ENCODE measurements at places on chromosomes 7 and 10. TPM values are rescaled to one million over a fixed set of nuclear protein-coding genes. Genes with fewer than 3 reads are reported as not detected.

Gene GPR15LG
- total RNA-seq: not detected

DNA sequence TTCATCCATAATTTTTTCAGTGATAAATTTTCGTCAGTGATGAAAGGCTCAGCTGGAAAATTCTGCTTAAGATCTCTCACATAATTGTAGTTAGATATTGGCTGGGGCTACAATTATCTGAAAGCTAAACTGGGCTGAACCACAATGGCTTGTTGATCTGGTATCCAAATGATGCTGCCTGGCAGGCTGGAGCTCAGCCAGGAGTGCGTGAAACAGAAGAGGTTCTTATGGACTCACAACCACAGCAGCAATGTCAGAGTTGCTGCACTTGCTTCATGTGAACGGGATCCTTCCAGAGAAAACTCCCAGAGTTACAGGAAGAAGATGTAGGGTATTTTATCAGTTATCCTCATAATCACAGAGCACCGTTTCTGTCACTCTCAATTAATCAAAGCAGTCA, 533.2 kb upstream of the POM121L12 start:
- no peak for DNase-seq

GRCh38 chr10:3263082-3263481, 90.5 kb upstream of the PITRM1 start:
- no peak for DNase-seq

DNA sequence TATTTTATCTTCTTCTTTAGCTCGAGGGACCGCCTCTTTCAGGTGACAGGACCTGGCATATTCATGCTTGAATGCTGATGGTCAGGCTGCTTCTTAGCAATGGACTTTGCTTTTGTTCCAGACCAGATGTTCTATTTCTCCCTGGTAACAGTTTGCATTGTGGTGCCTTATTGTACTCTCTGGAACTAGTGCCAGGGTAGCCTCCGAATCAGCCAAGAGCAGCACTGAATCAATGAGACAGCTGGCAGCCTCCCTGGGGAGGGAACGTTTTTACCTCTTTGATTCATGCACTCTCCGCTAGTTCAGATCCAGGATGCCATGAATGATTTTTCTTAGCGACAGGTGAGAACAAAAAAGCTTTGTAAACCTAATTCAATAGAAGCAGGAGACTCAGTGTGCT, 54.1 kb upstream of the NXPH1 start:
- DNase-seq: no peak

DNA sequence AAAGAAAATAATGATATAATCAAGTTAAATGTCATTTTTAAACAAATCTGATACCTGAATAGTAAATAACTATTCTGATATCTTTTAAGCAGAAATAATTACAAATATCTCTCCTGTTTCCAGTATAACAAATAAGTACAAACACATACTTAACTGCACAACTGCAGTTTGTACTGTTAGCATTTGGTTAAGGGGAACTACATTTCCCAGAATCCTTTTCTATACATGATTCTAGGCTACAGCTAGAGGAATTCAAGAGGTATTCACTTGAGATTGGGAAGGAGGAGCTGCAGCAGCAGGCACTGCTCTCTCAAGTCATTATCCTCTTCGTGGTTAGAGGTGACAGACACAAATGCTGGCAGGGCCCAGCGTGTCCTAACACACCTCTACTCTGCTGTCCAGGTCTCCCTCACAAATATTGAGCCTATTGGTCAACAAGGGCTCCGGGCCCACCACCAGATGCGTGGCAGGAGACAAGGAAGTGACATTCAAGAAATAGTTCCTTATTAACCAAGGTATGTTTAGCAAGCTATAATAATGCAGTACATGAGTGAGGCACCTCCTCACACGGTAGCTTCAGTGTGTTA, 255.1 kb upstream of the MKLN1 start:
- DNase-seq: no peak

- DNase-seq: peak; percentile 70
Measured at GRCh38 chr7:107659666-107660065, 962 bp upstream of the SLC26A4 start.

DNA sequence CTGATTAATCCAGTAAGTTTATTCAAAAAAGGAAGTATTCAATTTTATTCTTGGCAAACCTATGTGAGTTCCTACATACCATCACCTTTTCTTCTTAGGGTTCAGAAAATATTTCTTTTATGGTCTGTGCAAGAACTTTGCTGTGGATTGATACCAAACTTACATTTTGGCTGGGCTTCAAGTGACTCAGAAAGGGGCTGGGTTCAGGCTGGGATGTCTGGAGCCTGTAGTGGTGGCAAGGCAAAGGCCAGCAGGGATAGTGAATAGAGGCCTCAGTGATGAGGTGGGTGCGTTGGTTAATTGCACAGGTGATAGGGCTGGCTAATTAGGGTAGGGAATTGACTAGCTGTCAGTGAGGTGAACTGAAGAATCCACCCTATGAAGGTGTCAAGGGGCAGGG, 40.2 kb upstream of the ATXN7L1 start:
- no peak for DNase-seq

- DNase-seq: no peak
Measured at GRCh38 chr10:119113751-119114732, 10.1 kb downstream of the DENND10 start.
